ENCODE measurements at places on chromosomes 4 and X.

DNA sequence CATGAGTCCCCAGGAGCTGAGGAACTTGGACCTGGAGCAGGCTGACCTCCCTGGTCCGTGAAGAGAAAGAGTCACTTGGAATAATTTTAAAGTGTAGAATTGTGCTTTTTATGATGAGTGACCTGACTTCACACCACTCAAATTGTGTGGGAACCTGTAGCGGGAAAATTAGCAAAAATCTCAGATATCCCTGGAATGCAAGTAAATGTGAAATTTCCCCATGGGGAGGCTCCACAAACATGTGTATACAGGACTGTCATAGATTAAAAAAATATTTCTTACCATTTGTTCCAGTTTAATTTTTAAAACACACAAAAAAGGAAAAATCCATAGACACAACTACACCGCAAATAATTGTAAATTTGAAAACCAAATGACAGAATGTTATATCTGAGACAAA lies 1079.6 kb upstream of the PABPC4L start:
- DNase-seq = no peak

GRCh38 chr4:140308366-140309123 lies 64.9 kb upstream of the SCOC start:
- DNase-seq = no peak

DNA sequence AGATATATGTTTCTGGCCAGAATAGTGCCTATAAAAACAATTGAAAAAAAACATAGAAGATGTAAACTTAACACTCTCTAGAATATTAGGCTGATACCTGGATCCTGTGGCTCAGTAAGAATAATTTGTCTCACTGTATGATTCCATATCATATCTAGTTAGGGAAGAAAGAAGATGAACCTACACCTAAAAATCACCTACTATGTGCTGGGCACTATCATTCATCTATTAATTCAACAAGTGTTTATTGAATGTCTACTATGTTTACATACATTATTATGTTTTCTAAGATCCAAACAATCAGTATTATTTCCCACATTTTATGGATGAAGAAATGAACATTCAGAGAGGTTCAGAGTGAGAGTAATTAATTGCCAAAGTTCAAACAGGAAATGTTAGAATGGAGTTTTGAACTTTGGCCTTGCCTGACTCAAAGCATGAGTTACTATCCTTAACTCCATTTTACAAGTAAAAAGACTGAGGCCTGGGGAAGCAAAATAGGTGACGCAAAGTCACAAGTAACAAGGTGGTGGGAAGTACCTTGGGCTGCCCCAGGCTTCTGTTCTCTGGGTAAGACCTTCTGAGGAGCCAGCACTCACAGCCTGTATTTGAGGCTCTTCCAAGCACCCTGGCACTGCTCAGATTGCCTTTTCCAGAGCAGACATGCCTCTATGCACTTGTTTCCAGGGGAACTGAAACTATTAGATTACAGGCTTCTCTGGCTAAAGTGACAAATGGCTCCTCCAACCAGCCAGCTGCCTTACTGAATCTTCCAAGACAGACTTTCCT lies 111.1 kb upstream of the ACSL4 start:
- no peak for DNase-seq

GRCh38 chr4:3307486-3307885 lies 14.7 kb downstream of the RGS12 start:
- DNase-seq = no peak
